Activated CD4-positive, alpha-beta T cell treated with anti-CD3 and anti-CD28 coated beads, Interleukin-2, amount 10 ng/mL, durations not matched to agents 7 days and 5 days (primary cell): ENCODE measurements at places on chromosomes 1 and 21. TPM values are rescaled to one million over a fixed set of nuclear protein-coding genes. Genes with fewer than 3 reads are reported as not detected.

NHLH1 gene
- 0.10 TPM for total RNA-seq

CFHR4 gene
- not detected for total RNA-seq

PPIAL4G gene
- 0.84 TPM for total RNA-seq

DNA sequence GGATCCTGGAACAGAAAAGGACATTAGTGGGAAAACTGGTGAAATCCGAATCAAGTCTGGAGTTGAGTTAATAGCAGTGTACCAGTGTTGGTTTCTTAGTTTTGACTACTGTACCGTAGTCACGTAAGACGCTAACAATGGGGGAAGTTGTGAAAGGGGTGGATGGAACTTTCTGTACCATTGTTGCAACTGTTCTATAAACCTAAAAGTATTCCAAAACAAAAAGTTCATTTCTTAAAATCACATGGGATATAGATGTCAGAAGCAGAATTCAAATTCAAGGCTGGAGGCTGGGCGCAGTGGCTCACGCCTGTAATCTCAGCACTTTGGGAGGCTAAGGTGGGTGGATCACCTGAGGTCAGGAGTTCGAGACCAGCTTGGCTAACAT is 16.9 kb downstream of the ARHGEF19 start:
- DNase-seq, result no peak

DNA sequence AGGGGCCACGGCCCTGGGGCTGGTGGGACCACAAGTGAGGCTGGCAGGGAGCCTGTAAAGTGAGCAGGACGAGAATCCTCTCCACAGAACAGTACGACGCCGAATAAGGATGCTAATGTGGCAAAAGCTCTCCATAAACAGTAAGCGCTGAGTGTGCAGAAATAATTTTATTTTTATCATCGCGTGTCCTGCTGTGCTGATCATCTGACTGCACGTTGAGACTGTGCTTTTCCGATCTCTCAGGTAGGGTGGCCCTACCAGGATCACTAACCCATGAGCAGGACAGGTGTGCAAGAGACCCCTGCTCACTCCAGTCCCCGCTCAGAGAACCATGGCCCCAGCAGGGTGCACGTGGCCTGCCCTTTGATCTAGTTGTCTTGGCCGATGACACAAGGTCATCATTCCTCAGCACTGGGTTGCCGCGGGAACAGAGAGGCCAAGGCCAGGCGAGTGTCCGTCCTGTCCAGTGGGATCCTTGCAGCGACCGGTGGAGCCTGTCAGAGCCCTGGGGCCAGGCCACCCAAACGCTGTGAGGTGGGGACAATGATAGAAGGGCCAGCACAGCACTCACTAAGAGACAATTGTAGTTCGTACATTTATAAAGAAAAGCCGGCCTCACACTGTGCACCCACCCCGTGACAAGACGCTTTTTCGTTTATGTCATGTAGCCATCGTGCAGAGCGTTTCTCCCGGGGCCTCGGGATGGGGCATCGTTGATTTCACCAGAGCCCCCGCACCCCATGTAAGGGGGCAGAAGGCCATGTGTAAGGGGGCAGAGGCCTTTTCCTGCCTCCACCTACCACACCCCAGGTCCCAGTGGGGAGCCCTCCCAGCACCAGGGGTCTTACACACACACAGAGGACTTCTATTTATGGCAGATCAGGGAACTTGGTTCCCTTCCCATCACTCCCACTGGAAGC is 52.7 kb upstream of the ADARB1 start:
- DNase-seq, result no peak

RBBP5 gene
- total RNA-seq, result 22.2 TPM

GRCh38 chr1:159483501-159483900 is 44.0 kb downstream of the OR10J1 start:
- no peak for DNase-seq

- DNase-seq, result no peak
Observed at GRCh38 chr21:43372663-43373361, 54.1 kb downstream of the SIK1 start.

DNA sequence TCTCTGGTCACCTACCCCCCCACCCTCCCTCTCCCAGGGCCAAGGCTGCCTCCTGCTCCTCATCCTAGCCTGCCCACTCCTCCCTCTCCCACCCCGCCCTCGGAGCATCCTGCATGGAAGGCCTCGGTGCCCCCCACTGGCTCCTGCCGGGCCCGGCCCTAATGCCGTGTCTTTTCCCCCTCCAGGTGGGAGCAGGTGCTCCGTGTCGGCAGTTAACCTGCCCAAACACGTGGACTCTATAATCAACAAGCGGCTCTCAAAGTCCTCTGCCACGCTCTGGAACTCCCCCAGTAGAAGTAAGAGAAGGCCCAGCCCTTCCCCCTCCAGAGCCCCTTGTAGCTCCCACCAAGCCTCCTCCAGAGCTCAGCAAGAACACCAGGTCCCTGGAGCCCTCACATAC is 18.8 kb downstream of the MAP7D1 start:
- no peak for DNase-seq

MPZ gene
- 5.2 TPM for total RNA-seq

PMVK gene
- 40.2 TPM for total RNA-seq

DCST1 gene
- total RNA-seq, result not detected

MROH9 gene
- total RNA-seq, result not detected
